Regular cardiac myocyte (primary cell): ENCODE measurements at places on chromosomes 13 and 19. TPM values are rescaled to one million over a fixed set of nuclear protein-coding genes. Genes with fewer than 3 reads are reported as not detected.

Gene LGALS7
- not detected in 2 replicates for total RNA-seq

Gene CCDC8
- 12.8 and 21.1 TPM in 2 replicates for total RNA-seq

Gene IGLON5
- under 0.01 TPM in 1 of 2 replicates, not detected in the other for total RNA-seq

Gene CASP14
- total RNA-seq, result not detected in 2 replicates

Gene WASF3
- total RNA-seq, result 9.2 and 20.0 TPM in 2 replicates

Gene KLK5
- total RNA-seq, result under 0.01 TPM in 1 of 2 replicates, not detected in the other

Gene ZNF419
- total RNA-seq, result 10.7 and 23.1 TPM in 2 replicates

Gene KIR3DL2
- total RNA-seq, result not detected in 2 replicates

Gene LYPD3
- total RNA-seq, result under 0.01 and 0.28 TPM in 2 replicates

Gene COL4A1
- total RNA-seq, result 797 and 1,363 TPM in 2 replicates

Gene VAV1
- total RNA-seq, result under 0.01 TPM in 1 of 2 replicates, not detected in the other

Gene GYS1
- total RNA-seq, result 47.5 and 56.9 TPM in 2 replicates

Gene DCLK1
- total RNA-seq, result 2.1 and 4.2 TPM in 2 replicates

Gene FBL
- total RNA-seq, result 85.4 and 227 TPM in 2 replicates

Gene CYP2B6
- total RNA-seq, result not detected in 2 replicates

Gene FCAR
- total RNA-seq, result not detected in 2 replicates

Gene LRRC63
- 0.19 and 0.28 TPM in 2 replicates for total RNA-seq

Gene MEX3D
- total RNA-seq, result 40.9 and 42.0 TPM in 2 replicates

Gene SYCN
- total RNA-seq, result not detected in 2 replicates

Gene PSPN
- total RNA-seq, result 0.96 and 1.1 TPM in 2 replicates
